ENCODE measurements at places on chromosomes 2 and 18. TPM values are rescaled to one million over a fixed set of nuclear protein-coding genes. Genes with fewer than 3 reads are reported as not detected.

The SFT2D3 gene
- 3.6 TPM for total RNA-seq

The GPR39 gene
- 6.9 TPM for total RNA-seq

The ASB18 gene
- not detected for total RNA-seq

The MFF gene
- total RNA-seq: 132 TPM

The ERICH2 gene
- total RNA-seq: not detected

The NFE2L2 gene
- total RNA-seq: 22.4 TPM

The BABAM2 gene
- 31.8 TPM for total RNA-seq

The GREB1 gene
- total RNA-seq: 1.2 TPM

The TYMS gene
- 59.2 TPM for total RNA-seq

The TRIB2 gene
- total RNA-seq: 15.1 TPM

The INHA gene
- total RNA-seq: not detected

The MRO gene
- 0.02 TPM for total RNA-seq

The TNFAIP6 gene
- 0.42 TPM for total RNA-seq

All from HT1080 (cell line).